Mammary epithelial cell (primary cell): ENCODE measurements at places on chromosomes 2 and 18.

GRCh38 chr2:61911510-61911909, 6.0 kb downstream of the COMMD1 start:
- DNase-seq = peak; percentile 8

- no peak for DNase-seq
Measured at GRCh38 chr18:79185648-79186047, 116.5 kb downstream of the ATP9B start.

GRCh38 chr18:7000484-7001096, 117.0 kb downstream of the LAMA1 start:
- DNase-seq = peak; percentile 39

DNA sequence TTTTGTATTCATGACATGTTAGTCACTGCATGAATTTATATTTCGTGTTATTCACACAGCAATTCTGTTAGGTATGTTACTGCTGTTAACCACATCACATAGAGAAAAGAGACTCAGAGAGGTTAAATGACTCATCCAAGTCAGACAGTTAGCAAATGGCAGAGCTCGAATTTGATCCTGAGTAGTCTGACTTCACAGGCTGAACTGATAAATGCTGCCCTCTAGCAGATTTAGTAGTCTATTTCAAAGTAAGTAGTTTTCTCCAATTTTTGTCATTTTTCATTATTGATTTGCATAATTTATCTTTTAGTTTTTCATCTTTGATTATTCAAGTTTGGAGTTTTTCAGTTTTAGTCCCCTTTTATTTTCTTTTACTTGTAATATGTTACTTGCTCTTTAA, 58.3 kb downstream of the WDR7 start:
- DNase-seq = peak; percentile 86

DNA sequence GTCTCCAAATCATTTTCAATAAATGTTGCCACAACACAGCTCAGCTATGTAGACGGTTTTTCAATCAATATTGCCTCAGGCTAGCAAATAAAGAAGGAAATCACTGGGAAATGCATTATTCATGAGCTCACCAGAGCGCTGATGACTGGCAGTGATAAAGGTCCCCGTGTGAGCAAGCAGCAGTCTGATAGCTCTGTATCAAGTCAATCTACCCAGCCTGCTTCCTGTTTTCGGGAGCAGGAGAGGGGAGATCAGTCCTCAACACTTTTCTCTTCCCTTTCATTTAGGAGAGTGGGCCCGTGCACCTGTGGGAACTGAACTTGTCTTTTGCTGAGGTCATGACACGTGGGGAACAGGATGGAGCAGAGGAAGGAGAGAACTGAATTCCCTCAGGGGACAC, 253.9 kb upstream of the SIX2 start:
- no peak for DNase-seq

DNA sequence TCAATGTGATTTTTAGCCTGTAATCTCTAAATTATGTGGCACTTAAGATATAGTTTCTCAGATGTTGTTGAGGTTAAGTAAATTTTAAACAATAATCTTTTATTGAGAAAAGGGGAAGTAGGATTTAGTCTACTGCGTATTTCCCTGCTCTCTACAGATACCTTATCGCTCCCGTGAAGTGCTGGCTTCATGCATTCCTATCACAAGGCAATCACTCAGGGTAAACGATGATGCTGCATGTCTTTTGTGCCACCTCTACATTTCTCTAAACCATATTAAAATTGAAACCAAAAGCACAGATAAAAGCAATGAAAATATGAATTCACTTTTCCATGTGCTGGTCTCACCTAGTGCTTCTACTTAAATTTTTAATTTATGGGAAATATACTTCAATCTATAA, 14.4 kb upstream of the RPE start:
- DNase-seq = no peak
